ENCODE measurements at places on chromosomes 3 and 15.
A peak's percentile ranks its signal among the peaks of the same experiment; 100 is the strongest.

GRCh38 chr3:108227131-108227530 lies 4.9 kb upstream of the IFT57 start:
- DNase-seq = no peak

- no peak for DNase-seq
Measured at GRCh38 chr15:64180235-64180824, 17.5 kb upstream of the PPIB start.

DNA sequence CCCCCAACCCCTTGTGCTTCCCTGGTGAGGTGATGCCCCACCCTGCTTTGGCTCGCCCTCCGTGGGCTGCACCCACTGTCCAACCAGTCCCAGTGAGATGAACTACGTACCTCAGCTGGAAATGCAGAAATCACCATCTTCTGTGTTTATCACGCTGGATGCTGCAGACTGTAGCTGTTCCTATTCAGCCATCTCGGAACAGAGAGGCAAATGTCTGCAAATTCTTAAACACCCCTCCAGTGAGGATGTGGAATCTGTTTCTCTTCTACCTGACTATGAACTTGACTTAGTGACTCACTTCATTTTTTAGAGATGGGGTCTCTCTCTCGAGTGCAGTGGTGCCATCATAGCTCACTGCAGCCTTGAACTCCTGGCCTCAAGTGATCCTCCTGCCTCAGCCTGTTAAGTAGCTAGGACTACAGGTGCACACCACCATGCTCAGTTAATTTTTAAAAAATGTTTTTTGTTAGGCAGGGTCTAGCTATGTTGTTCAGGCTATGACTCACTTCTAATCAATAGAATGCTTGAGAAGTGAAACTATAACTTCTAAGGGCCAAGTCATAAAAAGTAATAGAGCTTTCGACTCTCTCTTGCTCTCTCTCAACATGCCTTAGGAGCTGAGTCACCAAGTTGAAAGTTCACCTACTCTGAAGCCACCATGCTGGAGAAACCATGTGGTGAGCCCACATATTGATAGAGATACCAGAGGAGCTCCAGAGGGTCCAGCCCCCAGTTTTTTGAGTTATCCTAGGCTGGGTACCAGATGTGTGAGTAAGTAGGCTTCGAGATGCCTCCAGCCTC lies 11.5 kb upstream of the PARP14 start:
- DNase-seq = peak; percentile 49

DNA sequence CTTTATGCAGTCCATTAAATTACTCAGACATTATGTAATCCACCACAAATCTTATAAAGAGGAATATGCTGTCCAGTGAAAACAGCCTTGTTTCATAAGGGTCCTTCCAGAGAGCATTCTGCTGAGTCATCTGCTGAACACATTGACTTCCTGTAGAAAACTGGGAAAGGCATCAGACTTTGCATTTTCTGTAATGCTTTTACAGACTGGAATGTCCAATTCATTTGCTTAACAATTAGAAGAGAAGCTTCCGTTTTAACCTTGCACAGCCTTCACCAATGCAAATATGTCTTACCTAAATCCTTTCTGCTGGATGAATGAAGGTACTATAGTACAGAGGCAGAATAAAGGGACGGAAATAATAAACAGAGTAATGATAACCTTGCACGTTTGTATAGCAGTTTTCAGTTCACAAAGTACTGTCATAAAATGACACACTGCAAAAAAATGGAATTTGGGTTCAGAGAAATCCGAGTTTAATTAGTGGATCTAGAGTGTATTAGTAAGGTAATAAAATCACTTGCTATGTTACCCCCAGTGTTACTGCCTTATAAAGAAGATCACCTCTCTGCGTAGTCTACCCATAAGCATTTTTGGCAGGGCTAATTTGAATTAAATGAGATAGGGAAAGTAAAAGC lies 301.5 kb downstream of the PYDC2 start:
- DNase-seq = no peak

- no peak for DNase-seq
Measured at GRCh38 chr3:11582191-11582968, 61.3 kb downstream of the VGLL4 start.

DNA sequence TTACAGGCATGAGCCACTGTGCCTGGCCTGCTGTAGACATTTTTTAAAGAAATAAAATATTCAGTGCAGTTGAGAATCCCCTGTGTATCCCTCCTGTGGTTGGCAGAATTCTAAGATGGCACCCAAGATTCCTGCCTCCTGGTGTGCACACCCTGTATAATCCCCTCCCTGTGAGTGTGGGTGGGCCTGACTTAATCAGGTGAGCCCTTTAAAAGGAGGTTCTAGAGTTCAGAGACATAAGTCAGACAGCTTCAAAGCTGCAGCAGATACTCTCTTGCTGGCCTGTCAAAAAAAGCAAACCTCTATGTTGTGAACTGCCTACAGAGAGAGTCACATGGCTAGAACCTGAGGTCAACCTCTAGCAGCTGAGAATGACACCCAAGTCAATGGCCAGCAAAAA lies 7.0 kb upstream of the VIPR1 start:
- DNase-seq = no peak

DNA sequence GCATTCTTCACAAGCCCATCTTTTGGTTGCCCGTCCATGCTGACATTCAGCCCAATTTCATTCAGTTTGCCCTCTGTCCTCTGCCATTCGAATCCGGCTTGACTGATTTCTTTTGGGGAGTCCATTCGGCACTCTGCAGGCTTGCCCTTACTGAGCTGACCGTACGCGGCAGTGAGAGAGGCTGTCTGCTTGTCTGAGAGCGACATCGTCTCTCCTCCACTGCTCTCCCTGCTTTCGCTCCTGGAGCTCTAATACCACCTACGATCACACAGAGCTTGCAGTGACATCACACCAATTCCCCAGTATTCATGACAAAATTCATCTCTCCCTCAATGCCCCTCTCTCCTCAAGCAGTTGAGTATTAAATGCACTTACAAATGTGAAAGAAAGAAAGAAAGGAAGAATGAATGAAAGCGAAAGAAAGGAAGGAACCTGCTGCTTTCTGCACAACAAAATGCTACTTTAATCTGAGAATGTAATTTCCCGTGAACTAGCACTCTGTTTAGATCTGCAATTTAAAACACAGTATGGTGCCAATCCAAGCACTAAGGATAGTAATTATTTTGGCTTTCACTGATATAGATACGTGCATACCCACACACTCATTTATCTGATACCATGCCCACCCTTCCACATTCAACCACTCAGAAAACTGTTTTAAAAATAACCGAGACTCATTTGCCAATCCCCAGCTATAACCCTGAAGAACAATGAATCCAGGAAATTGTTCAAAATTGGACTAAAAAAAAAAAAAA lies 89.5 kb downstream of the DHX30 start:
- DNase-seq = no peak

- DNase-seq = no peak
Measured at GRCh38 chr3:61924090-61924735, 362.8 kb downstream of the PTPRG start.

DNA sequence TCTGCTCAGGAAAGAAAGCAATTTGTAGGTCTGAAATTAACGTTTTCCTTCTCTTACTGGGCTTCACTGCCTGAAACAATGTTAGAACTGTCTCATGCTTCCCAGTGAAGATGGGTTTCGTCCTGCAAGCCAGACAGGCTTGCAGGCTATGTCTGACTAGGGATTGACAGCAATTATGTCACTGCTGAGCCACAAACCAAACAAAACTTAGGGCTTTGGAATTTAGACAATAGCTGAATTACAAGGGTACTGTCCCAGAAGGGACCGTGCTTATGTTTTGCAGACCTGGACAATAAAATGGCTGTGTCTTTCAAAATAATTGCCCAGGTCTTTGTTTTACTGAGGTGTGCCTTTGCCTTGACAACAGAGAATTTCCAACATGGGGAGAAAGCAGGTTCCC lies 46.3 kb upstream of the CCDC80 start:
- no peak for DNase-seq

Measured in activated naive CD4-positive, alpha-beta T cell treated with Interleukin-2 at 50 U/mL for 16 hours (primary cell).